ENCODE measurements at places on chromosomes 3 and 15.

- peak; percentile 89 for DNase-seq
Measured at GRCh38 chr3:172341482-172342059, 106.7 kb downstream of the GHSR start.

DNA sequence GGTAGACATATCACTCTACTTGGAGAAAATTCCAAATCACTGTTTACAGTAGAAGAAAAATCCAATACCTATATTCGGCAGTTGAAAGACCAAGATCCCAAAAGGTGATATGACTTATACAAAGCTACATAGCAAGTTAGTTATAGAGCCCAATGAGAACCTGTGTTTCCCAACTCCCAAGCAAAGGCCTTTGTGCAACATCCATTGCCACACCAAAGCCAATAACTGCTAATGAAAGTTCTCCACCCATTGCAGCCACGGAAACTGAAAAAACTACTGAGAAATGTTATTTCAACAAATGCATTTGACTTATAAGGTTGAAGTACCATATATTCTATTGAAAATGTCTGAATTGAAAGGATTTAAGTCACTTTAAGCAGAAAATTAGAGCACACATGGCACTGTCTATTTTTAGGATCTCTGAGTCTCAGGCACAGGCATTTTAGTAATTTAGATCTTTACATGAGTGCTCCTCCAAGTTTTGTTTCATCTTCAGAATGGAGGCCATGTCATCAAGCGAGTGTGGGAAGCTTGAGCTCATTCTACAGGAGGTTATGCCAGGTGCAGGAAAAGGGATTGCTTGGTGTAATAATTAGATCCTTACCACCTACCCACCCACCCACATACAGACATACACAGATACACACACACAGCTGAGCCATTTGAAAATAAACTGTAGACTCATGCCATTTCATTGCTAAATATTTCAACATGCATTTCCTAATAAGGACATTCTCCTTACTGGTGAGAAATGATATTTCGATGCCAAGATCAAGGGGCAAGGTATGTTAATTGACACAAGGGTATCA, 19.7 kb upstream of the ANO10 start:
- no peak for DNase-seq

GRCh38 chr3:13192471-13193213, 119.4 kb upstream of the IQSEC1 start:
- peak; percentile 37 for DNase-seq

- peak; percentile 54 for DNase-seq
Measured at GRCh38 chr3:190696777-190697501, 165.6 kb downstream of the GMNC start.

DNA sequence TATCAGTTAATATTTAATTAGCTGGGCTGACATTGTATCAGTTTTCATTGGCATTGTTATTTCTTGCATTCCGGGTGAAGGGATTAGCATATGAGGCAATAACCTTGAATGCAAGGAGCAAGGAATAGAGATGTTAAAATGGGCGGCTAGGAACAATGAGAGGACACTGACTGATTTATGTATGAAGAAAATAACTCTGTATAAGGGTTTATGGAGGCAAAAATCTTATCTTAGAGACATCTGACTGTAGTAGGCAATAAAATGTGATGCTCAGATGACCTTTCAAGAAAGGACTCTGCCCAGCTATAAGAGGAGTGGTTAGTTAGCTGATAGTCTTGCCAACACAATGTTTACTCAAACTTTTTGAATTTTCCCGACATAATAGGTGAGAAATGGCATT, 158.3 kb downstream of the EFHB start:
- no peak for DNase-seq

DNA sequence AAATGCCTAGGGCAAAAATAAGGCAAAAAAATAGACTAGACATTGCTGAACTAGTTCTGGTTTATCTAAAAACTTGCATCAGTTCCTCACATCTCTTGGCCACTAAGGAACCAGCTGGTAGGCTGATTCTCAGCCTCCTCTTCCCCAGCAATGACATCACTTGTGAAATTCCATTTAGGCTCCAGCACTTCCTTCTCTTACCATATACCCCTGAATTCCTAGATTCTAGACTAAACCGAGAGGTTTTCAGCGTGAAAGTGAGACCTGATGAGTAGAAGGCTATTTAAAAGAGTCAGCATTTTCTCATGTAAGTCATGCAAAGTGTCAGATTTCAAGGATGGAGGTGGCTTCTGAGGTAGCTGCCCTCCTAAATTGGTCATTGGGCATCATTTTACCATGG, 247.1 kb upstream of the CDIN1 start:
- DNase-seq, result no peak

DNA sequence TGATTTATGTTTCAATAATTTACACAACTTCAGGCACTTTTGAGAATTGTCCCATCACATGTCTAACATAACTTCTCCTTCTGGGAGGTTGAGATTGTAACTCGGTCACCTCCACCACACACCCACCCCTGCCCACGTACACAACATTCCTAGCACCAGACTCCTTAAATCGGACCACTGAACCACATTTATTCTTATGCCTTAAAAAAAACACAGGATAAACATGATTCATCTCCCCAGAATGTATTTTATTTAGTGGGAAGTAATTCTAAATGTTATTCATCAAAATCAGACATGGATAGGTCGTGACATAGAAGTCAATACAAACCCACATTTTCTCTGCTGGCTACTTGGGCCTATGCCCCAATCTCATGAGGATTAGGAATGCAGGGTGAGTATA, 3.0 kb downstream of the SNTN start:
- DNase-seq, result peak; percentile 5

GRCh38 chr3:171443211-171443957, 16.8 kb downstream of the TNIK start:
- no peak for DNase-seq

DNA sequence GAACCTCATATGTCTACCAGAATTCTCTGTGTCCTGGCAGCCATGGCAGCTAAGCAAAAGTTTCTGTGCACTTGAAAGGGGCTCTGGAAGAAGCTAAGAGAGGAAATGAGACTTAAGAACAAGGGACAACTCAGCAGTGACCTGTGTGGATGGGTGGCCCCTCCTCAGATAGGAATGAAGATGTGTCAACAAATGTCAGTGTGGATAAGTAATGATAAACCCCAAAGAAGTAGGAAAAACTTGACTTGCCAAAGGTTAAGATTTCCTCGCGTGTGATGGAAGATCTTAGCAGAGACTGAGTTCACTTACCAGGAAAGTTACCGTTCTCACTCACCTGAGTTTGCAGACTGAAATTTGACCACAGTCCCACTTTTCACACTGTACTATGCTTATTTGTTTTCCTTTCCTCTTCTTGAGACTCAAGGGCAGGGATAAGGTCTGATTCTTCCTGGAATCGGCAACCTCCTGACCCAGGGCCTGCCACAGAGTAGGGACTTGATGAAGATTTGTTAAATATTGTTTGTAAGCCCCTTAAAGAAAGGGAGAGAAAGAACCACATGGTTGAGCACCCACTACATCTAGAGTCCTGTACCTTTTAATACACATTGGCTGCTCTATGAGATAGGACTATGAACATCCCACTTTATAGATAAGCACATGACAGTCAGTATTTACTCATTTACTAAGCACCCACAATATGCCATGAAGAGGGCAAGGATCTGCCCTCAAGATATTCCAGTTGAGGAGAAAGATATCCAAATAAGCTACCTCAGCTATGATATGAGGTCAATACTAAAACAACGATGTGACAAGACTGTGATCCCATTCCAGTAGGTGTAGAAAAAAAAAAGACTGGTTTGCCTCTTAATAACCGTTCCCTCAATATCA, 7.3 kb upstream of the HRH1 start:
- peak; percentile 68 for DNase-seq

- DNase-seq, result no peak
Measured at GRCh38 chr3:15346516-15346915, 14.1 kb upstream of the SH3BP5 start.

DNA sequence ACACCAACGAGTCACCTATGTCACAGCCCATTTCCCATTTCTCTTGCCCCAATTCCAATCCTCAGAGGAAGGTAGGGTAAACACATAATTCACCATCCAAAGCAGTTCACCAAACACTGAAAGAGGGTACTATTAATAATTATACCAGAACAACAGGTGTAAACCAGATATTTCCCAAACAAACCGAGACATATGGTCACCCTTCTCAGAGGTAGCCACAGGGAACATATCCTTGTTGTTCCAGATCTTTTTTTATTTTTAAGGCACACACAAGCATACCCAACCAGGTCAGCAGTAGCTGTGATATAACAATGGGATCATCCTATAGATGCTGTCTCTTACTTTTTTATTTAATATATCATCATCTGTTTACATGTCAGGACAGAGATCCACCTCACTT, 24.7 kb downstream of the MAGI1 start:
- DNase-seq, result no peak

- no peak for DNase-seq
Measured at GRCh38 chr3:78881501-78881900, 886.3 kb downstream of the ROBO1 start.

DNA sequence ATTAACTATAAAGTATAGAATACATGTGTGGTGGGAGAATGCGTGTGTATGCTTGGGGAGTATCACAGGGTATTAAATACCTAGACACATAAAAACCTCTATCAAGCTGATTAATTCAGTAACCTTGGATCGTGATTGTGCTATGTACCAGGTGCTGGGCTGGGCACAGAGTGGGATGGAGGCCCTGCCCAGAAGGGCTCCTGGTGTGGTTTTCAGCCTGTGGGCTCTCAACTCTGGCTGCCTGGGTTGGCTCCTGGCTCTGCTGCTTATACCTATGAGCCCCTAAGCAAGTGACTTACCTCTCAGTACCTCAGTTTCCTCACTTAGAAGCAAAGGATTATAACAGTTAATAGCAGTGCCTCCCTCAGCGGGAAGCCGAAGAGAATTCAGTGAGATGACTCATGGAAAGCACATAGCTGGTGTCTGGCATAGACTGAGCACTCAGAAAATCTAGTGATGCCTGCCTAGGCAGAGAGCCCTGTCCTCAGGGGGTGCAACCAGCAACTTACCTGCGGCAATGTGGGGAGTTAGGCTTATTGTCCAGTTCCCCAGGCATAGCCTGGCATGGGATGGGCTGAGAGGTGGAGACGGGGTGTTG, 90.6 kb upstream of the MYZAP start:
- peak; percentile 18 for DNase-seq

- no peak for DNase-seq
Measured at GRCh38 chr3:130517602-130518001, 625 bp downstream of the COL6A6 start.

GRCh38 chr3:134035836-134036235, 6.1 kb upstream of the SLCO2A1 start:
- DNase-seq, result no peak

- DNase-seq, result no peak
Measured at GRCh38 chr3:149796026-149796425, 3.7 kb upstream of the ANKUB1 start.
